Pancreas (tissue), 10 donors: ENCODE measurements at places on chromosomes 2 and 18. TPM values are rescaled to one million over a fixed set of nuclear protein-coding genes. Genes with fewer than 3 reads are reported as not detected.

ADNP2 gene
- 6.8 TPM for total RNA-seq

IL18RAP gene
- 0.28 TPM for total RNA-seq

CPLX4 gene
- not detected for total RNA-seq

TNFAIP6 gene
- total RNA-seq, result 0.08 TPM

DNA sequence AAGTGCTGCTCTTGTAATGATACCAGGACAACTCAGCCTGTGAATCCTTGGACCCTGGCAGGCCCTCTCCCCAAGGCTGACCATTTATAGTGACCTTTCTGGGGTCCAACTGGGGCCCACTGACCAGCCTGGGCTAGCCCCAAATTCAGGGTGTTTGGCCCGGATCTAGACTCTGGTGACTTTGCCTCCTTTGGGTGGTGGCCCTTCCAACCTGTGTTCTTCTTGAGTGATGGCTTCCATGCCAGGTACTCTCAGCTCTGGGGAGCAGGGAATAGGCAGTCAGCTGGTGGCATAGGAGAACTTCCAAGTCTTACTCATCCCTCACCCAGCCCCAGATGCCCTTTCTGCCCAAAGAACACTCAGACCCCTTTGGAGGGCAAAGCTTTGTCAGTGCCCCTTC, 10.3 kb downstream of the MYO7B start:
- no peak for DNase-seq

GRCh38 chr2:2244508-2244907, 86.6 kb downstream of the MYT1L start:
- DNase-seq, result no peak

- no peak for DNase-seq
These were observed 20.9 kb downstream of the KCNG2 start for GRCh38 chr18:79818631-79819030.
